ENCODE measurements at places on chromosomes 1 and 21. TPM values are rescaled to one million over a fixed set of nuclear protein-coding genes. Genes with fewer than 3 reads are reported as not detected.

The CFHR5 gene
- not detected for polyA plus RNA-seq

The LCE1E gene
- not detected for polyA plus RNA-seq

The DNAI4 gene
- polyA plus RNA-seq = 13.9 TPM

The RIPPLY3 gene
- polyA plus RNA-seq = 2.0 TPM

The PCBP3 gene
- 2.3 TPM for polyA plus RNA-seq

The SELE gene
- 0.15 TPM for polyA plus RNA-seq

The CR2 gene
- 0.95 TPM for polyA plus RNA-seq

The ACTL8 gene
- not detected for polyA plus RNA-seq

The EPHB2 gene
- polyA plus RNA-seq = 13.7 TPM
